ENCODE measurements at places on chromosomes 3 and 15. TPM values are rescaled to one million over a fixed set of nuclear protein-coding genes. Genes with fewer than 3 reads are reported as not detected.

DPH3 gene
- total RNA-seq, result 37.1 TPM

SUSD5 gene
- 0.21 TPM for total RNA-seq

DNA sequence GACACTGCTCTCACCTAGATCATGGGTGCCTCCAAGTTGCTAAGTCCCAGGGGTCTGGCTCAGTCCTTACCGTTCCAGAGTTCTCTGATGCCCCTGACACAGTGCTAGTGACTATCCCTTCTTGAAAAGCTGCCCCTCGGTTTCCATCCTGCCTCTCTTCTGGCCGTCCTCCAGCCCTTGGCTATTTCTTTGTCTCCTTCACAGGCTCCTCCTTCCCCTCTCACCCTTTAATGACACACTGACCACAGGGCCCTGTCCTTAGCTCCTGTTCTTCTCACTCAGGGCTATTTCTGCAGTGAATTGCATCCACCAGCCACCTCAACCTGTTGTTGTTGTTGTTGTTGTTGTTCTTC lies 31.1 kb downstream of the SLC28A1 start:
- H3K27ac ChIP-seq, result peak overlapping the region; percentile 72
- no peaks in the 10 kb centered on the region for H3K36me3 ChIP-seq
- peaks cover 63% of the 10 kb centered on the region for H3K4me1 ChIP-seq
- H3K27me3 ChIP-seq, result no peaks in the 10 kb centered on the region
- H3K4me3 ChIP-seq, result no peak overlapping the region
- no peak for DNase-seq

FRMD5 gene
- 1.7 TPM for total RNA-seq

GRCh38 chr3:14649466-14649865 lies 2.1 kb upstream of the CCDC174 start:
- peaks cover 15% of the 10 kb centered on the region for H3K36me3 ChIP-seq
- H3K4me1 ChIP-seq, result peaks cover 31% of the 10 kb centered on the region
- H3K27me3 ChIP-seq, result peaks cover 17% of the 10 kb centered on the region
- H3K27ac ChIP-seq, result no peak overlapping the region

All from HFFc6 (cell line).